Right lobe of liver (tissue), 6 donors: ENCODE measurements at places on chromosomes 6 and 20.

GRCh38 chr6:2522521-2522920, 228.2 kb downstream of the MYLK4 start:
- DNase-seq, result no peak

DNA sequence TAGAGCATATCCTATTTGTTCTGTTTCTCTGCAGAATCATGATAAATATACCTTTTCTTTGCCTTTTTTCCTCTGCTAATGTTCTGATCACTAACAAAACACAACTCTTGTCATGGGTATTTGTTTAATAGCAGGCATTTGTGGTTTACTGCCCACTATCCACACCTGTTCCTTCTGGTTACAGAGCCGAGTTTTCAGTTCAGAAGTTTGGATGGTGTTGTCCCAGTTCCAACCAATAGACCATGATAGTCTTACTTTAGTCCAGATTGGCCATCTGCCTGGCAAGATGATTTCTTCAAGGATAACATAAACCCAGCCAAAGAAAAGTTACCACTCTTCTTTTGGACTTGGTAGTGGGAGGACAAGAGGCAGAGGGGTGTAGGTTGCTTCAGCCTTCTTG, 211.2 kb downstream of the TFAP2A start:
- DNase-seq, result no peak

DNA sequence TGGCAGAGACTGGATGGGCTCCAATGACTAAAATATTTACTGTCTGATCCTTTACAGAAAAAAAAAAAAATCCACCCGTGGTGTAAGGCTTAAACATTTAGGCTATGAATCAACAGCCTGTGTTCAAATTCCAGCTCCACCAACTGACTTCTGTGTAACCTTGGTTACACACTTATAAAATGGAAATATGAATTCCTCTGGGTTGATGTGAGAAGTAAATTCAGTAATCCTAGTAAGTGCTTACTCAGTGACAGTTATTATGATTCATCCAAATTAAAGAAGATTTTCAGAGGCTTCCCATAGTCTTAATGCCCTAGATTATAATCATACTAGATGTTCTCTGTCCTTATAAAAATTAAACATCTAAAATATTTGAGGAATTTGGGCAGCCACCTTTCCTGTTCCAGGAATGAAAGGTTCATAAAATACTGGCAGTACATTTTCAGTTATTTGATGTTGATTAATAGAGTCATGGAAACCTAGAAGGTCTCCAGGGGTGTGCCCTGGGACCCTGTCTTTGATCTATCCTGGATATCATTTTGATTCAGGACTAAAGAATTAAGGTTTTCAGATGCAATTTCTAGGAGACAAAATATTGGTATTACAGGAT, 180.3 kb upstream of the ZNF217 start:
- no peak for DNase-seq

- peak; percentile 72 for DNase-seq
These were observed 778 bp downstream of the PSMG4 start for GRCh38 chr6:3259491-3259958.

GRCh38 chr20:6704132-6704861, 63.2 kb upstream of the BMP2 start:
- DNase-seq, result peak; percentile 77

GRCh38 chr6:32716396-32716795, 24.8 kb upstream of the HLA-DQA2 start:
- no peak for DNase-seq

DNA sequence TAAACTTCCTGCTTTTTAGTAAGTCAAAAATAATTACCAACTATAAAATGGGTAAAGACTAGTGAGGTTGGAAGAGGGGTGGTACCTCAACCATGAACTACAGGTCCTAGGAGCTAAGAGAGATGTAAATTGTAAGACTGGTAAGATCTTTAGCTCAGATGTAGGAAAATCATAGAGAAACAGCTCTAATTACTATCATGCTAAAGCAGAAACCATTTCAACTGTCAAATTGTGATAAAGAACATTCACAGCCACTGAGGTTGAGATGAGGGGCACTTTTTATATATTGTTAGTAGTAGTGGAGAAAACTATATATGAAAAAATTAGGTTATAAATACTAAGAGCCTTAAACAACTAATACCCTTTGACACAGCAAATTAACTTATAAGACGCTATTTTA, 20.0 kb downstream of the CDK19 start:
- DNase-seq, result no peak

- no peak for DNase-seq
These were observed 483.2 kb upstream of the NRSN1 start for GRCh38 chr6:23642849-23643248.

- no peak for DNase-seq
These were observed 39.1 kb downstream of the EPB41L2 start for GRCh38 chr6:131023834-131024504.

GRCh38 chr6:38233161-38233791, 406.5 kb downstream of the BTBD9 start:
- no peak for DNase-seq

- no peak for DNase-seq
These were observed 6.1 kb downstream of the TRIM10 start for GRCh38 chr6:30154709-30155519.

DNA sequence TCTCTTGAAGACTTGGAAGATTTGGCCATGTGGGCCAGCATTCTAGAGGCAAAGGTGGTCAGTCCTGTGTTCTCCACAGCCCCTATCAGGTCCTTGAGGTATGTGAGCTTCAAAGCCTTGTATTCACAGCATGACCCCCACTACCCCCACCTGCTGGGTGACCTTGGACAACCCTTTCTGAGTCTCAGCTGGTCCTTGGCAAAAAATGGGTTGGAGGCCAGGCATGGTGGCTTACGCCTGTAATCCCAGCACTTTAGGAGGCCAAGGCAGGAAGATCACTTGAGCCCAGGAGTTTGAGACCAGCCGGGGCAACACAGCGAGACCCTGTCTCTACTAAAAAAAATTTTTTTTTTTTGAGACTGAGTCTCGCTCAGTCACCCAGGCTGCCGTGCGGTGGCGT, 42.6 kb downstream of the UBE2V1 start:
- DNase-seq, result no peak

DNA sequence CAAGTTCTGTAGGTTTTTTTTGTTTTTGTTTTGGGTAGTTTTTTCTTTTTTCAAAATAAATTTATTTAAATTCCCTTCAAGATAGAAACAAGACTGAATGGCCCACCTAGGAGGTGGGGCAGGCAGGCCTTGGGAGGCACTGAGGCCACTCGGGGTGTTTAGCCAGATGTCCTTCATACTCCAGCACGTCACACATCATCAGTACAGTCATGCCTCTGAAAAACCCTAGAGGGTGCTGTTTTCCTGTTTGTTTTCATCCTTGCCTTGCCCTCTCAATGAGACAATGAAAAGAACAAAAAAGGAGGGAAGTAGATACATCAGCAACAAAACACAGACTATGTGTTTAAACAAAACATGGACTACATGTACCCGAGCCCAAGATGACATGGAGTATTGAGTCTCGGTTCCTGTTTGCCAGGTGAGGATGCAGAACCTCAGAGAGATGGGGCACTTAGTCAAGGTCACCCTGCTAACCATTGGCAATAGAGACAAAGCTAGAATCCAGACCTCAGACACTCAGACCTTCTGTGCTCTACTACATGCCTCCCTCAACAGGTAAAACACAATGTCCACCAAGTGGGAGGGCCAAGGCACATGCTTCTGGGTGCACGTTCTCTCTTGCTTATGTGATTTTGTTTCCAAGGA, 26.8 kb upstream of the CLIC5 start:
- no peak for DNase-seq

GRCh38 chr20:44736170-44737021, 9.3 kb upstream of the KCNK15 start:
- DNase-seq, result peak; percentile 79

GRCh38 chr6:5753209-5753608, 253.5 kb downstream of the NRN1 start:
- DNase-seq, result no peak

- no peak for DNase-seq
These were observed 912.2 kb upstream of the ADGRB3 start for GRCh38 chr6:67722861-67723261.

- no peak for DNase-seq
These were observed 333.5 kb downstream of the QKI start for GRCh38 chr6:163748036-163748435.

- no peak for DNase-seq
These were observed 23.9 kb upstream of the SMIM13 start for GRCh38 chr6:11069760-11070159.

DNA sequence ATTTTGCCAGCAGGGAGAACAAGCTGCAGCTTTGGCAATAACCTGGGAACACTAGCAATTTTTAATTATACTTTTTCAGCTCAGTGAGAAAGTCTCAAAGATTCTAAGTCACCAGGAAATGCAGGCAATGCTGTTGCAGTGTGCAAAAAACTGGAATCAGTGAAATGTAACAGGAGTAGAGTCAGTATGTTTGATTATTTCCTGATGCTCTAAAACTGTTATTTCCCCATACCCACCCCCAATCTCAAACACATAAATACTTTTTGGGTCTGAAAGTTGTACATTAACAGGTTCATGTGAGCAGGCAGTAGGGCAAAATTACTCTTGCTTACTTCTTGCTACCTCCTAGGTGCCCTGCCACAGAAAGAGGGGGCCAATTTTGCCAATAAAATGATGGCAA, 65.4 kb upstream of the BEND6 start:
- DNase-seq, result no peak

- DNase-seq, result no peak
These were observed 76.2 kb upstream of the OLIG3 start for GRCh38 chr6:137570393-137570792.

DNA sequence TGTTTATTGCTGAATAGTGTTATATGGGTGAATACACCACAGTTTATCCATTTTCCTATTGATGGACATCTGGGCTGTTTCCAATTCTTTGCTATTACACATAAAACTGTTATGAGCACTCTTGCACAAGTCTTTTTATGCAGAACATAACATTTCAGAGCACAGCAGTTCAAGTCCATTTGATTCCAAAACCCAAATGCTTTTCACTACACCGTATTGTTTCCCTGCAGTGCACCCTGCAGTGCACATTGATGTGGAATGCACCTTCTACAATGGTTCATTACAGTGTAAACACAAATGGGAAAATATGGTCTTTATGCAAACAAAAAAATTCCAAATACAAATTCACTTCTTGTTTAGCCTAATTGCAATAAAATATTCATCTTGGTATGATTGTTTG, 3.6 kb upstream of the SLC2A12 start:
- no peak for DNase-seq

DNA sequence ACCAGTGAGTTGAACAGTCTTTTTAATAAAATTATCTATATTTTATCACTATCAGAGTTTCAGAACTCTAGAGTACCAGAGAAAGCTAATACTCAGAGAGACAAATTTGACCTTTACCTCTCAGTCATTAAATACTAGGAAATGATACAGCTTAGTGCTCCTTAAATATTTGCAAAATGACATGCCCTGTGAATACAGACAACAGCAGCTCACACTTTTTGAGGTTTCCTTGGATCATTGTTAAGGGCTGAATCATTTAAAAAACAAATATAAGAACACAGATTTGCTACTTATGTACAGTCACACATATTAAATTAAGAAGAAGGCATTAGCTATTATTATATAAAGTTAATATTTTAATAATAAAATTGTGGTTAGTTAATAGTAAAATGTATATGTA, 1158.7 kb upstream of the EYS start:
- no peak for DNase-seq

GRCh38 chr6:53847796-53848314, 53.0 kb downstream of the LRRC1 start:
- DNase-seq, result no peak

- no peak for DNase-seq
These were observed 194.6 kb upstream of the ARID1B start for GRCh38 chr6:156582509-156582992.

DNA sequence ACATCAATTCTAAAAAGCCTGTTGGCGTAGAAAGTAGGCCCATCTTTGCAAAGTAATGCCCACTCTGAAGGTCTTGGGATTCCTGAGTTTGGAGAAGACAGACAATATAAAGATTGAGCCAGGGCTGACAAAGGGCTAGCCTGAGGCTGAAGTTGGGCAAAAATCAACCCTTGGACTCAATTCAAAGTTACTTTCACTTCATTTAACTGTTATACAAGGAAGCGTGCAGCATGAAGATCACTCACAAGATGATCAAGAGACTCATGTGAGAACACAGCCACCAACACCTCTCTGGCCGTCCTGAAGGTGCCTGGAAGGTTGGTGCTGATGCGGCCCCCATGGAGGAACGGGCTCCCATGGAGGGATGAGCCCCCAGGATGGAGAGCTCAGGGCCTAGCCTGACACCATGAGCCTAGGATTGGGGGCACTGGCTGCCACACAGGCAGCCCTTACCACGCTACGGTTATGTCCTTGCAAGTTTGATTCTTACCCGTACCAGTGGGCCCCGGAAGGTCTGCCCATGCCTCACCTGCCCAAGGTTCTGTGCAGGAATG, 26.6 kb downstream of the FOXC1 start:
- DNase-seq, result no peak

DNA sequence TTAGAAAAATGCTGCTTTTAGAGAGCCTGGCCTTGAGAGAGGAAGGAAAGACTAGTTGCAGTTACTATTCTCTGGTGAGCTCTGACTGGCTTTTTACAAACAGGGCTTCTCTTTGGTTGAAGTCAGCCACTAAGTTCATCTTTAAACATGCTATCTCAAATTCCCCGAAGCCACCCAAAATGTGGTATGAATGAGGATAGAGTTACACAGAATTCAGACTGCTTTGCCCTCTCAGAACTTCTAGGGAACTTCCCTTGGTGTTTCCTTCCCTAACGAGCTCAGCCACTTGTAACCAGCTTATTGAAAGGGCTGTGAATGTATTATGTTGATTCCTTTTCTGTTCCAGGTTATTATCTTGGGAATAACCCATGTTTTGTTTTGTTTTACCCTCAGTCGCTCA, 73.5 kb downstream of the EFHC1 start:
- no peak for DNase-seq

DNA sequence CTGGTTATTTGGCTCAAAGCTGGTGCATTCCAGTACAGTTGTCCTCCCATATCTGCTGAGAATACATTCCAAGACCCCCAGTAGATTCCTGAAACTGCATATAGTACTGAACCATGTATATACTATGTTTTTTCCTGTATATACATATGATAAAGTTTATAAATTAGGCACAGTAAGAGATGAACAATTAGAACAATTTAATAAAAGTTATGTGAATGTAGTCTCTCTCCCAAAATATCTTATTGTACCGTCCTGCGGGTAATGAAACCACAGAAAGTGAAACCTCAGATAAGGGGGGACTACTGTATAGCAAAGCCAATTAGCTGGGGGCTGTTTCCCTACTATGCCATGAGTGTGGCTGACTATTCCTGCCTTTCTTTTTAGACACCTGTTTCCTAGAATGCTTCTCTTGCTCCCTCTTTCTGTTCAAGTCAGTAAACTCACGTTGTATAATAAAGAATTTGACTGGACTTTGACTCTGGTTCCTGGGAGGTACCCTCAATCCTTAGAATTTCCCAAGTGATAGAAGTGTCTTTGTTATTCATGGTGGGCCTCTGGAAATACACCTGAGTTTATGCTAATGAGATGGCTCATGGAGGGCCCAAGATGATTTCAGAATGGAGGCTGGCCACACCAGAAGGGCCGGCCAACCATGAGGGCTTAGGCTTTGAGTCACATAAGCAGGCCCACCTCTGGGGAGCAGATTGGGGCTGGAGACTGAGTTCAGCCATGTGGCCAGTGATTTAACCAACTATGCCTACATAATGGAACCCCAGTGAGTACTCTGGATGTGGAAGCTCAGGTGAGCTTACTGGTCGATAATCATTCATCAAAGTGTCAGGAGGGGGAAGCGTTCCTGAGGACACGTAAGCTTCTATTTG, 689 bp upstream of the BLOC1S5 start:
- no peak for DNase-seq

- DNase-seq, result no peak
These were observed 50.3 kb downstream of the UTRN start for GRCh38 chr6:144335311-144335861.

- no peak for DNase-seq
These were observed 106.3 kb downstream of the PREX1 start for GRCh38 chr20:48721324-48722001.
